ENCODE measurements at places on chromosomes 7 and 10.

- DNase-seq = no peak
These were observed 22.7 kb downstream of the RELN start for GRCh38 chr7:103966593-103967277.

DNA sequence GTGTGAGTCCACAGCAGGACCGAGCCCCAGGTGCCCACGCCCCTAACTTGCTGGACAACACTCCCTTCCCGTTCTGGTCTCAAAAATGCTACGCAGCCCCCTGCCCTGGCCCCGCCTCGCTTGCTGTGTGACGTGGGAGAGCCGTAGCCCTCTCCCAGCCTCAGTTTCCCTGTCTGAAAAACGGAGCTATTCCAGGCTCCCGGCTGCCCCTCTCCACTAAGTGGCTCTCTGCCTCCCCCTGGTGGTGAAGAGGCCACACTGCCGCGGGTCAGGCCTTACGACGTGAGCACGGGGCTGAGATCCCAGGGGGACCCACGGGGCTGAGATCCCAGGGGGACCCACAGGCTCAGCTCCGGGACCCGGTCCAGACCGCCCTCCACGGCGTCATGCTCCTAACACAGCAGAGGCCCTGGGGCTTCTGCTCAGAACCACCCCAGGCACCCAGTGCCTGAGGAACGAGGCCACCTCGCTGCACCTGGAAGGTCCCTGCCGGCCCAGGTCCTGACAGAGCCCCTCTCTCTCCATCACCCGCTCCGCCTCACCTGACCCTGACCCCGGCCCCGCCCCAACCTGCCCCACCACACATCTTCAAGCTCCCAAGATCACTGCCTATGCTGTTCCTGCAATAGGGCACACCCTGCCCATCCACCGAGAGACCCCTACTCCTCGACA lies 26.7 kb downstream of the MICALL2 start:
- peak; percentile 41 for DNase-seq

- DNase-seq = no peak
These were observed 118.1 kb downstream of the TPST1 start for GRCh38 chr7:66323114-66323796.

GRCh38 chr7:111475419-111475748 lies 86.9 kb downstream of the IMMP2L start:
- no peak for DNase-seq

- DNase-seq = no peak
These were observed 828.8 kb upstream of the MBL2 start for GRCh38 chr10:53601260-53601875.

GRCh38 chr7:34584526-34584925 lies 73.5 kb upstream of the NPSR1 start:
- DNase-seq = no peak

DNA sequence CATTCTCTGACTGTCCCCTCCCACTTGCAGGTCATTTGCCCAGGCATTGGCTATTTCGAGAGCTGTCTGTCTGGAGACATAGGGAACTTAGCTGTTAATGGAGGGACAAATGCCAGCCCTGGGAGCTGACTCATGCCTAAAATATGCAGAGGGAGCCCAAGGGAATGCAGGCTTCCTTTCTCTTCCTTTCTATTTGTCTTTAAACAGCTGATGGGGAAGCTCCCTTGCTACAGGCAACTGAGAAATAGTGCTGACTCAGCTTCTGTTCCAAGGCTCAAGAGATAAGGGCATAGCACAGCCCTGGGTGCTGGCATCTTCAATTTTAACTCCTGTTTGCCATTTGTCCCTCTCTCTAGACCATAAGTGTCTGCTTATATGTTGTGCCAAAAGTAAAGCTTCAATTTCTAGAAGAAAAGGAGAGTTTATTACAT lies 82.7 kb upstream of the C1GALT1 start:
- peak; percentile 39 for DNase-seq

DNA sequence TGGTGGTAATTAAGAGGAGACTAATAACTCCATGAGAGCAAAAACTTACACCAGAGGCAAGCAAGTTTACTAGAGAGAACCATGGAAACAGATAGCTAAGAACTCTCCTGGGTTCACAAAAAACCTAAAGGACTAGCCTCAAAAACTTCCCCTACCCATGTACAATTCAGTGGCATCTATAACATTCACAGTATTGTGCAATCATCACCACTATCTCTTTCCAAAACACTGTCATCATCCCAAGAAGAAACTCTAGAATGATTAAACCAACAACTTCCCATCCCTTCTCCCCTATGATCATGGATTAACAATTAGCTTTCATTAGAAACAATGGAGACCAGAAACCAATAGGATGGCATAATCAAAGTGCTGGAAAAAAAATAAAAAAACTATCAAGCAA lies 1038.3 kb downstream of the LRMDA start:
- no peak for DNase-seq

DNA sequence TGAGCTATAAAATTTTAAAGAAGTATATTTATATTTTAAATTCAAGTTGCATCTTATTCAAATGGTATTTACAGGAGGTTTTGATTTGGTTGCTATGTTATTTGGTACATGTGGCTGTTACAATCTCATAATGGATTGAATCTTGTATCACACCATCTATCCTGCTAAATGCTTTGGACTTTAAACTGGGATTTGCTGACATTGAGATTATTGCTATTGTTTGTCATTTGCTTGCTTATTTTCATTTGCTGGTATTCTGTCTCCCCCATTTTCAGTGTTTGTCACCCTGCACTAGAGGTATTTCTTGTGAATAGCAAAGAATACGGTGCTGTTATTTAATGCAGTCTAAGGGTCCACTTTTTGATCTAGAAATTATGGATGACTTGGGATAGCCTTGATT lies 171.1 kb downstream of the SH2D4B start:
- no peak for DNase-seq

DNA sequence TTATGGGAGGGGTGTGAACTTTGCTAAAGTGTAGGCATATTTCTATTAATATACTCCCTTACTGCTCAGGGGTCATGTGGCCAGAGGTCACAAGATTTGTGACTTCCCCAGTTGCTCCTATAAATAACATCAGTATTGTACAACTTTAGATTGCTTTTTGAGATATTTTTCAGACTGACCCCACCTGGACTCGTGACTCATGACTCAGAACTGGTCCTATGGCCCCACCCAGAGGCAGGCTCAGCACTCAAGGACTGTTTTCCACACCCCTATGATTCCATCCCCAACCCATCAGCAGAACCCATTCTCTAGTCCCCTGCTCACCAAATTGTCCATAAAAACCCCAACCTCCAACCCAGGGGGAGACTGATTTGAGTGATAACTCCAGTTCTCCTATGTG lies 2.7 kb upstream of the CUL2 start:
- no peak for DNase-seq

- no peak for DNase-seq
These were observed 24.0 kb downstream of the PKD1L1 start for GRCh38 chr7:47924266-47924665.

GRCh38 chr7:44858161-44858560 lies 10.3 kb upstream of the H2AZ2 start:
- DNase-seq = no peak

GRCh38 chr10:131897297-131897899 lies 3.4 kb upstream of the PPP2R2D start:
- DNase-seq = no peak

- DNase-seq = no peak
These were observed 49.7 kb upstream of the JAZF1 start for GRCh38 chr7:28230261-28230660.

GRCh38 chr7:144057954-144058353 lies 9.2 kb downstream of the OR2A5 start:
- no peak for DNase-seq

DNA sequence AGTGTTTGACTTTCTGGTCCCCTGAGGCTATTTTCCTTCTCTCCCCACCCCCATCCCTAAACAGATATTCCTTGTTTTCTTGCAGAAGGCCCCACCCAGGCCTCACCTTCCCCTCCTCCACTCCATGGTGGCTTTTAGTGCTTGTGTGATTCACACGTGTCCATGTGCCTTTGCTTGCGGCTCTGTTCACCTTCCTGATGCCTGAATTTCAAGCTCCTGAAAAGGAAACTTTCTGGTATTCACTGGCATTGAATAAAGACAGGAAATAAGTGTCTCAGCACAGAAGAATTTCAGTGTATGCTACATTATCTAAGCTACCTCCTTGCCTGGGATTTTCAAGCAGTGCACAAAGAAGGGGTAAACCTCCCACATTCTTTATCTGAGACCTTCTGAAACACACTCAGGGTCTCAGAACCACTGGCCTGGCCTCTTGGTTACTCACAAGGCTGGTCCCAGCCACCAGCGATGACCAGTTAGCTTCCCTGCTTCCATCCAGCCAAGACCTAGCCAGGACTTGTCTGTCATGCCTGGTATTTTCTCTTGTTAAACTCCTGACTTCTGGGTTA lies 17.2 kb upstream of the UBE2H start:
- DNase-seq = no peak

GRCh38 chr10:112706577-112706976 lies 243.5 kb upstream of the TCF7L2 start:
- no peak for DNase-seq

- no peak for DNase-seq
These were observed 601.4 kb downstream of the DNAJB6 start for GRCh38 chr7:157938211-157938610.

DNA sequence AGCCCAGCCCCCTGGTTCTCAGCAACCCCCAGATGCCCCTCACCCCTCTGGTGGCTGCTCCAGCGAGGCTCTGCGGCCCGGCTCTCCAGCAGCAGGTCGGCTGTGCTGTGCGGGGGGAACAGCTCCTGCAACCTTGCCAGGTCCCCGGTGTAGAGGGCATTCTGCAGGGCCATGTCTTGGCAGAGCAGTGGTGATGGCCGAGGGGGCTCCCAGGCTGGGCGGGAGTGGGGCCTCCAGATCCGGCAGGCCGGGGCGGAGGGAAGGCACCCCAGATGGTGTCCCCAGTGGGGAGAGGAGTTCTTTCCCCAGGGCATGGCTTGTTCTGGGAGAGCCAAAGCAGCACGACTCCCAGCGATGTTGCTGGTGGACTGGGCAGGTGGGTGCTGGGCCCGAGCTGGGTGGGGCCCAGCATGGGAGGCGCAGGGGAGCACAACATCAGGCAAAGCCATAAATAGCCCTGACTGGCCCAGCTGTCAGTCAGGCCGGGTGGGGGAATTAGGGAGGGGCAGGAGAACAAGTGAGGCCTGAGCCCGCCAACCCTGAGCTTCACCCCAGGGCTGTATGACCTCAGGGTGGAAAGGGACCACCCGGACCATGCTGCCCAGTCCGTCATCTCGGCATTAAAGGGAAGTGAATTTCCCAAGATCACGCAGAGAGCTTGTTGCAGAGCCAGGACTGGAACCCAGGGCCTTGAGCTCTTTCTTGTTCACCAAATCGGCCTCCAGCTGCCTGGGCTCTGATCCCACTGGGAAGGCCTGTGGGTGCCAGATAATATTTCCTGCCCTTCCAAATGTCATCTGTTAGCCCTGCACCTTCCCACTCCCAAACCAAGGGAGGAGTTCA lies 580 bp upstream of the ASB10 start:
- peak; percentile 93 for DNase-seq

DNA sequence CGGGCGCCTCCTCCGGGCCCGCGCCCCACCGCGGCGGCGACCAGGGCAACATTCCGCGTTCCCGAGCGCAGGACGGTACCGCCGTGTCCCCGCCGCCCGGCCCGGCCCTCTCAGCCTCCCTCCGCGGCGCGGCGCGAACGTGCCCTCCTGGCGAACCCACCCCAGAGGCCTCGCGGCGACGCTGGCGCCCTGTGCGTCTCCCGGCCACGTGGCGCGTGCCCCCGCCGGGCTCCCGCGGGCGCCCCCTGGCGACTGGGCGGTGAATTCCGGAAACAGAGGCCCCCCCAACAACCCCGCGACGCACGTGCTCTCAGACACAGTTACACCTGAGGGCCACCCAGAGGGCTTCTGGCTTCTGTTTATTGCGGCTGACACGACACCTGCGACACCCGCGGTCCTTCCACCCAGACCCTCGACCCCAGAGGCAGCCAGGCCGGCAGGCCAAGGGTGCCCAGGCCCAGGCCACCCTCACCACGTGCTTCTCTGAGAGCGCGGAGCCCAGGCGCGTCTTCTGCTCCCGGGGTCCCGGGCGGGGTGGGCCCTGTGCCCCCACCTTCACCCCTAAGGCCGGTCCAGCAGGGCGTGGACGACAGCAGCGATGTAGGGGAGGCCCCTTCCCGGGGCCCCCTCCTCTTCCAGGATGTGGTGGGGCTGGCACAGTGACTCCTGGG lies at the start of gene SAP25:
SAP25 (minus strand) TSS at position 210 of the 671 bp plus-strand sequence; CDS start at position 52, 158 bp downstream.
- DNase-seq = no peak

DNA sequence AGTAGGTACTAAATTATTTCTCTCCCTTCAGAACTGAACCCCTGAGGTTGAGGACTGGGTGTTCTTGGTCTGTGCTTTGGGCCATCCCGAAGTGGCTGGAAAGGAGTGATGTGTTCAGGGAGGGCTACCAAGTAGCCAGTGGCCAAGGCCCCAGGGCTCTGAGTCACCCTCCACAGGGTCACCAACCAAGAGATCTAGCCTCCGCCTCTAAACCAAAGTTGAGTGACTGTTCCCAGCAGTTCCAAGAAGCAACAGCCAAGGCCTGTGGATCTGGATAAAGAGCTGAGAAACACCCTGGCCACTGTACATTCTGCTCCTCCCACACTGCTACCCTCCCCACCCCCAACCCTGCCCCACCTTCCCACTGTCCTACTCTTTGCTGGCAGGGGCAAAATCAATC lies 35.5 kb upstream of the KCNMA1 start:
- no peak for DNase-seq

GRCh38 chr10:14185316-14186045 lies 145.2 kb downstream of the FRMD4A start:
- DNase-seq = no peak

DNA sequence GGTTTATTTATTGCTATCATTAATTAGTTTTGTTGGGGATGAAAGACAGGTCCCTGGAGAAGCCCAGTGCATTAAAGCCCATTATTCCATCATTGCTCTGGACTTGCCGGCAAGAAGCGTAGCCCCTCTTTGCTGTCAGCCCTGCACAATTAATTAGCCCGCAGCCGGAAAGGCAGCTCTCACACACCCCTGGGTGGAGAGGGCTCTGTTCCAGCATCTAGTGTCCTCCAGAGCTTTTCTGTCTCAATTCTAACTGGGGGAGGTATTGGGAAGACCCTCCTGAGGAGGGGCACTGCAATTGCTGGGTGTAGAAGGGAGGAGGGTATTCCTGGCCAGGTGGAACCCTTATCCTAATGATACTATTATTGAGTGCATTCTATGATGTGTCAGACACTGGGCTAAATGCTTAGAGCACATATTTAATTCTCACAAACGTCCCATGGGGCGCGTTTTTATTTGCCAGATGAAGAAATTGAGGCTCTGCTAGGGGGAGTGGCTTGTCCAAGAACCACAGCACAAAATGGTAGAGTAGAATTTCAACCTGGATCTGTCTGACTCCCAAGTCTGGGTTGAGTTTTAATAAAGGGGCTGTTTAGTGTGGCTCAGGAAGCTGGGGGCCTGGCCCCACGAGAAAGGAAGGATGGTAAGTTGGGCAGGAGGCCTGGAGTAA lies 148.1 kb upstream of the PCBD1 start:
- DNase-seq = no peak

GRCh38 chr10:99431190-99431760 lies 851 bp upstream of the GOT1 start:
- peak; percentile 75 for DNase-seq

GRCh38 chr10:61623161-61623560 lies 39.6 kb upstream of the CABCOCO1 start:
- DNase-seq = no peak

GRCh38 chr7:84939442-84939841 lies 247.4 kb downstream of the SEMA3D start:
- DNase-seq = no peak

Measured in gastrocnemius medialis (tissue), 4 donors.